ENCODE measurements at places on chromosomes 5 and 9. TPM values are rescaled to one million over a fixed set of nuclear protein-coding genes. Genes with fewer than 3 reads are reported as not detected.

The RNF183 gene
- not detected for total RNA-seq

The KIAA0825 gene
- total RNA-seq, result 0.44 TPM

The CATSPER3 gene
- total RNA-seq, result under 0.01 TPM

The NUTM2F gene
- total RNA-seq, result not detected

DNA sequence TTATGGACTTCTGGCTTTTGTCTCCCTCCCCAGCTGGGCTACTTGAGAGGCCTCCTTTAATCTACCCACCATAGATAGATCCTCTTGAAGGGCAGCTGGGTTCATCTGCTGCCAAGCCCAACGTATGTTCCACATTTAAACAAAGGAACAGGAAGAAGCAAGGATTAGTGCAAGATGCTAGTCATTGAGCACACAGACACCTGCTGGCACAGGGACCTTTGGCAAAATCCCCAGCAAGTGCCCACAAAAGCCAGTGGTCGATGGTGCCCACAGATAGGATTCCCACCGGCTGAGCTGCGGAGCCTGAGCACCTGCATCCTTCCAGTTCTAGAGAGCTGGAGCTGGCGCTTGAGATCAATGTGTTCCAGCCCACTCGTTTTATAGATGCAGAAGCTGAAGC lies 57.7 kb upstream of the SHB start:
- no peak for DNase-seq

DNA sequence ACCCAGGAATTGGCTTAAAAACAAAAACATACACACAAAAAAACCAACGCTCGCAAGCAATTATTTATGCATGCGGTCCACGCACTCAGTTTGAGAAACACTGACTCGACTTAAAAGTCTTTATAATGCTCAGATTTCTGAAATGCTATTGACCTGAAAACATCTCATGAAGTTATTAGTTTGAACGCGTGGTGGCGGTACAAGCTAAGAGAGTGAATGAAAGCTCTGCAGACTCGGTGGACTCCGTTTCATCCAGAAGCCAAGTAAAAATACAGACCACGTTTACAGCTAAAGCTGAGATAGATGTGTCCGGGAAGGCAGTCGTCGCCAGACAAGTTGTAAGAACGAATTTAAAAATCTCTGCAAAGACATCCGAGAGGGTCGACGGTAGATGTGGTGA lies at the start of gene PCDHB6:
Gene PCDHB6, plus strand, starts transcription at position 246 of the 400 bp plus-strand sequence. CDS start 201 bp downstream, outside the sequence.
- DNase-seq, result peak; percentile 49

GRCh38 chr9:27160636-27161035 lies 51.6 kb downstream of the TEK start:
- DNase-seq, result peak; percentile 96

DNA sequence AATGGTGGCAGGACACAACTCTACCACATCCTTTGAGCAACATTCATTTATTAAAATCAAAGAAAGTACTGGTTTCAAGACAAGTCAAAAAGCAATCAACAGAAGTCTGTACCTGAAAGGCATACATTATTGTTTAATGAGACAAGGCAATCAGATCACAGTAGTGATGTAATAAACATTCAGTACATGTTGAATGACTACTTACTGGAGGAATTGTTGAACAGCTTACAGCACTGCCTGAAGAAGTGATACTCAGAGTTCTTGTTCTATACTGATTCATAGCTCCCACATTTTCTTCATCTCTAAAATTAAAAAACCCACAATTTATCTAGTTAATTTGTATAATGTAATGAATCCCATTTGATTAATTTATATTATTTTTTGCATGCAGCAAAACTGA lies 18.2 kb downstream of the RIOK2 start:
- DNase-seq, result no peak
